ENCODE measurements at places on chromosomes 5 and 9.

GRCh38 chr9:115386963-115387770, 269.2 kb upstream of the TNC start:
- DNase-seq, result no peak

DNA sequence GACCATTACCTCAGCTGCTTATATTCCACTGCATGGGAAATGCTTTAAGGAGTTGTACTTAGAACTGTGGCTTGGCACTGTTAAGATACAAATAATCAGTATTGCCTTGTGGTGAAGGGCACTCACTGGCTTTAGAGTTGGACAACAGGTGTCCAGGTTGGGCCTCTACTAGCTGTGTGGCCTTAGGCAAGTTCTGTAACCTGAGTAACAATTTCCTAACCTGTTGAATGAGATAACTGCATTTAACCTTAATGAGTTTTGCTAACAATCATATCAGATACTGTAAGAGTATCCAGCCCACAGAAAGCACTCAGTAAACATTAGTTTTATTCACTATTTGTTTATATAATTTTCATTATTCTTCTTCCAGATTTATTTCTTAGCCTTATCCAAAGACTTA, 17.2 kb upstream of the HK3 start:
- no peak for DNase-seq

- no peak for DNase-seq
Observed at GRCh38 chr9:591292-591691, 250.2 kb upstream of the DMRT1 start.

- no peak for DNase-seq
Observed at GRCh38 chr5:76277736-76278135, 125.3 kb upstream of the IQGAP2 start.

GRCh38 chr9:36659500-36659899, 86.8 kb downstream of the MELK start:
- DNase-seq, result no peak

- no peak for DNase-seq
Observed at GRCh38 chr5:122480146-122480545, 168.1 kb downstream of the SNCAIP start.

GRCh38 chr9:113313261-113313660, 10.1 kb upstream of the RNF183 start:
- no peak for DNase-seq

GRCh38 chr9:70159630-70160029, 99.1 kb upstream of the SMC5 start:
- DNase-seq, result no peak

DNA sequence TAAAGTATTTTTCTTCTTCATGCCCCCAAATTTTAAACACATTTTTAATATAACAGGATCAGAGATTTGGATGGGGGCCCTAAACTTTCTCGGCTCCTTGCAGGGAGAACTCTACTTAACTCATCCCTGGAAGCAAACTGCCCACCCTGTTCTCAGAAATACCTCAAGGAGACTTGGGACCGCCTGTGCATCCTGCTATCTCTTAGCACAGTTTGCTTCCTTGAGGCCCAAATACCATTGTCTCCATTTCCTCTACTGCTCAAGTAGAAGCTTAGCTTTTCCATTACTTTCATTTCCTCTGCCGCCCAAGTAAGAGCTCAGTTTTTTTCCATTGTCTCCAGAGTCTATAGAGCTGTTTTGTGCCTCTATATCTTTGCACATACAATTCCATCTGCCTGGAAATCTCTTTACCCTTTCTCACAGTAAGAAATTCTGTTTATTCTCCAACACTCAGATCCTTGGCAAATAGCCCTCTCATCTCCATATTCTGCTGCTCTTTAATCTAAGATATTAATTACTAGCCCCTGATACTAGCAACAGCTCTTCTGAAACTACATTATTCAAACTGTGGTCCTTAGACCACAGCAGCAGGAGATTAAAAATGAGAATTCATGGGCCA, 137.8 kb downstream of the CEMIP2 start:
- no peak for DNase-seq

- DNase-seq, result no peak
Observed at GRCh38 chr5:45521067-45521466, 175.1 kb downstream of the HCN1 start.

DNA sequence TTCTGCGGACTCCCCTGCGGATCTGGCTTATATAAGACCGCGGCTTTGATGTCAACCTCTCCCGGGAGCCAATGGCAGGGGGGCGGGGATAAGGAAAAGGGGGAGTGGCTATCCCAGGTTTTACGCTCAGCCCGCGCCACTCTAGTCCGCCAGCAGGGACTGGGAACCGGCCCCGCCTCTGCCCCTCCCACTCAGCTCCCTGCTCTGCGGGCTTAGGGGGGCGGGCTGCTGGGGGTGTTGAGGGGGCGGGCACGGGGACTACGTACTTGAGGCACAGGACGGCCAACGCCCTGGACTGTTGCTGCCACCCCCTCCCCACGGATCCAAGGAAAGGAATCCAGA, at the start of gene HAND1:
HAND1 (minus strand) TSS at position 4 of the 342 bp plus-strand sequence. CDS start 219 bp downstream, outside the sequence.
- DNase-seq, result no peak

- DNase-seq, result no peak
Observed at GRCh38 chr5:179430193-179431175, 85.2 kb upstream of the ADAMTS2 start.

DNA sequence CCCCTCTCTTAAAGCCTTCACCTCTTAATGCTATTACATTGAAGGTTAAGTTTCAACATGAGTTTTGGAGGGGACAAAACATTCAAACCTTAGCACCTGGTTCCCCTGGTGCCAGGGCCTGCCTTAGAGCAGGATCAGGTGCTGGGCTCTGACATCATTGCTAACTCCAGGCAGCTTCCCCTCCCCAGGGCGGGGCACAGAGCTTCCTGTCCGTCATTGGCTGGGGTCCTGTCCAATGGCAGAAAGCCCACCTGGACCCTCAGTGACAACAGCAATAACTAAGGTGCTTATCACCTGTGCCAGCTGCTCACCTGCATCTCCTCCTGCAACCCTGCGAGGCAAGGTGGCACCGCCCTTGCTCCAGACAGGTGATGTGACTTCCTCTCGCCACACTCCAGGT, 177.4 kb downstream of the NSG2 start:
- no peak for DNase-seq
